NCI-H1694 (cell line): ENCODE measurements at places on chromosomes 6 and 20.

DNA sequence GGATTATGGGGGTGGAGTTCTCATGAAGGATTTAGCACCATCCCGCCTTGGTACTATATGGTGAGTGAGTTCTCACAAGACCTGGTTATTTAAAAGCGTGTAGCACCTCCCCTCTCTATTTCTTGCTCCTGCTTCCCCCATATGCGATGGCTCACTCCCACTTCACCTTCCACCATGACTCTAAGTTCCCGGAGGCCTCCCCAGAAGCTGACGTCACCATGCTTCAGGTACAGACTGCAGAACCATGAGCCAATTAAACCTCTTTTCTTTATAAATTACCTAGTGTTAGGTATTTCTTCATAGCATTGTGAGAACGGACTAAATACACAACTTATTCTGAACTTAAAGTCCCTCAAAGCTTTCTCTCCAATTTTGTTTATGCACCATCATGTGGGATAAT lies 163.4 kb upstream of the BMP5 start:
- DNase-seq, result no peak

DNA sequence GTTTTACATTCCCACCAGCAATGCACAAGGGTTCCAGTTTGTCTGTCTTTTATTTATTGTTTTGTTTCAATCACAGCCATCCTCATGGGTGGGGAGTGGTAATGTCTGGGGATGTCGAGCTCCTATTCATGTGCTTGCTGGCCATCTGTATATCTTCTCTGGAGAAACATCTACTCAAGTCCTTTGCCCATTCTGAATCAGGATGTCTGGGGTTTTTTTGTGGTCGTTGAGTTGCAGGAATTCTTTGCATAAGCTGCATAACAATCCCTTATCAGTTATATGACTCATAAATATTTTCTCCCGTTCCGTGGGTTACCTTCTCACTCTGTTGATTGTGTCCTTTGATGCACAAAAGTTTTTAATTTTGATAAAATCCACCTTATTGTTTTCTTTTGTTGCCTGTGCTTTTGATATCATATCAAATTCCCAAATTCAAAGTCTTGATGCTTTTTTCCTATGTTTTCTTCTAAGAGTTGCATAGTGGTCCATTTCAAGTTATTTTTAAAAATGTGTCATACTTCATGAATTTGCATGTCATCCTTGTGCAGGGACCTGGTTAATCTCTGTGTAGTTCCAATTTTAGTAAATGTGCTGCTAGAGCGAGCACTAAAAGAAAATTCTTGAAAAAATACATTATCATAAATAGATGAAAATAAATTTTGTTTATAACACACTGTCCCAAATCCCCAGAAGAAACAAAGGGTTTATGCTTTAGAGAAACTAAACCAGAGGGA lies 54.9 kb upstream of the PDE10A start:
- no peak for DNase-seq

DNA sequence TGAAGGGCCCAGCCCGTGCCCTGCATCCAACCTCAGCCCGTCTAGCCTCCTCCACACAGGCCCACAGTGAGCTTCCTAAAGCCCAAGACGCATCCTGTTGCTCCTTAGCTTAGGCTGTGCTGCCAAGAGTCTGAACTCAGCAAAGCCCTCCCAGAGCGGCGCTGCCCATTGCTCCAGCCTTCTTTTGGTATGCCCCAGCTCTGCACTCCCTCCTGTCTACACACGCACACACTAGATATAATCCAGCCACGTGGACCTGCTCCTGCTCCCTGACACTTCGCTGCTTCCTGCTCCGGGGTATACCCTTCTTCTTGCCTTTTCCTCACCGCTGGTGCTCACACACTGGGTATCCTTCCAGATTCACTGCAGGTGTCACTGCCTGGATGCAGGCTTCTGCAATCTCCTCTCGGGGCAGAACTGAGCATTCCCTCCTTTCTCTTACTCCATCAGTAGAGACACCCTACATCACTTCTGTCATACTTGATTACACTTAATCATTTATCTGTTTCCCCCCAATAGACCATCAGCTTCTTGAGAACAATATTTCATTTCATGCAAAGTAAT lies 23.8 kb downstream of the GABRR2 start:
- no peak for DNase-seq

GRCh38 chr20:30511322-30512030 lies 746.0 kb upstream of the DEFB115 start:
- DNase-seq, result no peak

- no peak for DNase-seq
Measured at GRCh38 chr20:56872620-56873458, 243.7 kb downstream of the TFAP2C start.

DNA sequence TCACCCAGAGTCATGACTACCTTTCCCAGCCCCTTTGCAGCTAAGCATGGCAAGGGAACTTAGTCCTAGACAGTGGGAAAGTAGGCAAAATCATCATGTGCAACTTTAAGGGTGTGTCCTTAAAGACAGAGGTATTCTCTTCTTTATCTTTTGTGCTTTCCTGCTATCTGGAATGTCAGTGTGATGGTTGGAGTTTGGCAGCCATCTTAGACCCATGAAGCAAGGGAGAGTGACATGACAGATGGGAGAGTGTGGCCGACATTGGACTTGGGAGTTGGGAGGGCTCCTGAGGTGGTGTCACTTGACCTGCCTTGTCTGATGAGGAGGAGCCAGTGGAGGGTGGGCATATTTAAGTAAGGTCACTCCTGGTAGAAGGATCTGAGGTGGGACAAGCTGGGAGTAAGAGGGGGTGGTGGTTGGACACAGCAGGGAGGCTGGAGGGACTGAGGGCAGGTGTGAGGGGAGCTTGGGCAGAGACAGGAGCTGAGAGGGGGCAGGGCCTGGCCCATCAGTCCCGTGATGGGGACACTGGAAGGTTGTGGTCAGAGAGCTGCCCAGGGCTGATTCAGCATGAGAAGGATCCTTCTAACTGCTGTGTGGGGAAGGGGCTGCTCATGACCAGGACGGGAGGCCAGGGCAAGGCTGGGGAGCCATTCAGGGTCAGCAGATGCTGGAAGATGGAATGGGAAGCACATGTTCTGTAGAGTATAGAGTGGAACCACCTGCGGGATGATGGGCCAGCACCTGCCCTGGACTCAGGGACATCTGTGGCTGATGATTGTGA lies 29.5 kb upstream of the SULF2 start:
- DNase-seq, result no peak

DNA sequence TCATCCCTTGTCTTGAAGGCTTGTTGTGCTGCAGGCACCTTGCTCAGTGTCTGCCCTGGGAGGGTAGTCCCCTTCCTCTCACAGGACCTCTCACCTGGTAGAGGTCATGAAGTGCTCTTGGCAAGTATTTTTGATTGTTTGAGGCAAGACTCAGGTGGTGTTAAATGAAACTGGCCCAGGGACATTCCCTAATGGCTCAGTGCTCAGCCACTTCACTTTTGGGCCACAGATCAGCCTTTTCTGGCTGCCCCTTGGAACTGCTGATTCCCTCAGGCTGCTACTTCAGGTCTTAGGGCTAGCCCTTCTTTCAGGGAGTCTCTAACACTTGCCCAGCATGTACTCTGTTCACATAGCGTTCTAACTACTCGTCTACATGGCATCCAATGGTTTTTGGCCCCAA lies 111.3 kb downstream of the RNF144B start:
- DNase-seq, result no peak

GRCh38 chr6:45741437-45742171 lies 274.1 kb downstream of the CLIC5 start:
- no peak for DNase-seq

DNA sequence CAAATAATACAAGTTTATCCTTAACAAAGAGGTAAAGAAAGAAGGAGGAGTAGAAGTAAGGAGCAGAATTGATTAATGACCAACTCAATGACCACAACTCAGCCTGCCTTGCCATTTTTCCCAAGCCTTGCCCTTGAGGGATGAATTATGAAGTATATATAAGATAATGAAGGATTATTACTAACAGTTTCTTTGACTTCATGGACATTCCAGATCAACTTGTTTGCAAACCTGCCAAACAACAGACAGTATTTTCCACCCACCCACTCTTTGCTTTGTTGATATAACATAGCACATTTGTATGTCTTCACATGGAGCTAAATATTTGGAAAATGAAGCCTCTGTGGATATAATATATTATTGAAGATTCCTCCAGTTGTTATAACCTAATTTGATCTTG lies 9.9 kb upstream of the C6orf141 start:
- no peak for DNase-seq

DNA sequence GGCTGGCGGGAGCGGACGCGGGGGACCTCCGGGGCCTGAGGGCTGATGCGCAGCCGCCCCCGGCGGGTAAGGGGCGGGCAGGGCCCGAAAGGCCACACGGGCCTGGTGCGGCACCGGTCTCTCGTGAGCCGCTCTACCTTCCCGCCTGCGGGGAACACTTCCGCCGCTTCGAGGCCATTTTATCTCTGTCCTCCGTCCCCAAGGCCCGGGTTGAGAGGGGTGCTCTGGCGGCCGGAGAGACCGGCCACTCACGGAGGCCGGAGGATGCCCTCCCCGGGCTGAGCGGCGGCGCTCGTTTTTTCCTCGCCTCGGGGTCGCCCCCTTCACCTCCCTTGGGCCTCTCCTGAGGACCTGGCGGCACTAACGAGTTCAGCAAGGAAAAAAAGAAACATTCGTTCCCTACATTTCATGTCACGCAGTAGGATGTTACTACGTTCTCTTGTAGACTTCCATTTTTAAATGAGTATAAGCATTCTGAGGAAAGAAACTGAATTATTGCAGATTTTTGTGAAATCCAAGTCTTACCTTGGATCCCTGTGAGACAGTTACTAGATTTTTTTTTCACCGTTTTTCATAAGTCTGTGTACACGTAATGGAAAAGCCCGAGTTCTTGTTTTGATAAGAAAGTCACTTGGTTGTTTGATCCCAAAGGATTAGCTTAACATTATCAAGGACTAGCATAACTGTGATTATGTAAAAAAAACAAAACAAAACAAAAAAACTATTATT lies 575 bp downstream of the WTAP start:
- DNase-seq, result no peak

DNA sequence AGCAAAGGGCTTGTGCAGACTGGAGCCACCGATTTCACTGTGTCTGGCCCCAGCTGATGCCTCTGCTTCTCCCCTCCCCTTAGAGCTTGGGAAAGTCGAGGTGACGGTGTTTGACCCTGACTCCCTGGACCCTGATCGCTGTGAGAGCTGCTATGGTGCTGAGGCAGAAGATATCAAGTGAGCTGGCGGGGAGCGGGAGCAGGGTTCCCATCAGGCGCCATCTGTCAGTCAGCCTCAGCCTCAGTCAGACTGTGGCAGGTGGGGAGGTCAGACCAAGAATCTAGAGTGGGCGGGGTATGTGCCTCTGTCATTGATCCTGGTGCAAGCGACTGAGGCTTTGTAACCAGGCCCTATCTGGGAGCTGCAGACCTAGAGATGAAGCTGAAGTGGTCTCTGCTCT lies 5.5 kb downstream of the ERGIC3 start:
- no peak for DNase-seq
